ENCODE measurements at places on chromosomes 3 and 15.

DNA sequence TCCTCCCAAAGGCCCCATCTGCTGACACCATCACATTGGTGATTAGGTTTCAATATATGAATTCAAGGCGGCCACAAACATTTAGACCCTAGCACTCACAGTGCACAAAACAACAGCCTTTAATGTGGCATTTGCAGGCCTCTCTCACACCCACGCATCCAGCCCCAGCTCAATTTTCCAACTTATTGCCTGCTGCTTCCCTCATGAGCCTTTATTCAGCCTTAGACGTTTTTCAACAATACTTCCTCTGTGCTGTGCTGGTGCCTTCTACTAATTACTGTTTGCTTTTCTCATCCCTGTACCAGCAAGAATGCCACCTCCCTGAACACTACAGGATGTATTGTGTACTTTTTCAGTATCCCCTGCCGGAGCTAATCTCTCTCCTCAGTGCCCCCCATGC lies 334.6 kb downstream of the GABRB3 start:
- no peaks in the 10 kb centered on the region for H3K4me1 ChIP-seq
- no peak overlapping the region for H3K4me3 ChIP-seq
- DNase-seq, result no peak
- H3K36me3 ChIP-seq, result no peaks in the 10 kb centered on the region

GRCh38 chr3:115547207-115547606 lies 76.1 kb upstream of the GAP43 start:
- no peaks in the 10 kb centered on the region for H3K27me3 ChIP-seq
- no peak overlapping the region for H3K4me3 ChIP-seq
- H3K27ac ChIP-seq, result no peak overlapping the region
- peaks cover 3% of the 10 kb centered on the region for H3K4me1 ChIP-seq
- no peak for DNase-seq
- no peaks in the 10 kb centered on the region for H3K36me3 ChIP-seq

DNA sequence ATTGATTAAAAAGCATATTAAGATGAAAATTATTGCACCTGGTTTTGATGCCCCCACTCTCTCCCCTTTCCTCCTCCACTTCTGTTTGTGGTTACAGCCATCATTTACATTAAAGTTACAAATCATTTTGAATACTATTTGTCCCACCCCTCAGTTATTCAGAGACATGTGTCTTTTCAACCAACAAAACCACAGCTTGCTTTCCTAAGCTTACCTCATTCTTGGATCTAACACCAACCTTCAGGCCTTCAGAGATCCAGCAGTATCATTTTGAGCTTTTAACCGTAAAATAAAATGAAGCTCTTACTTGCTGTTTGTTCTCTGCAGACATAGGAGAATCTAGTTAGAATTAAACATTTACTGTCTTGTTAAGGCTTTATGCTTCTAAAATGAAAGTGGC lies 4.7 kb downstream of the PXYLP1 start:
- peaks cover 12% of the 10 kb centered on the region for H3K36me3 ChIP-seq
- H3K4me3 ChIP-seq, result no peak overlapping the region
- DNase-seq, result no peak
- H3K27ac ChIP-seq, result no peak overlapping the region
- peaks cover 3% of the 10 kb centered on the region for H3K27me3 ChIP-seq

GRCh38 chr3:168073842-168074605 lies 21.7 kb downstream of the GOLIM4 start:
- no peaks in the 10 kb centered on the region for H3K4me1 ChIP-seq
- H3K27ac ChIP-seq, result no peak overlapping the region
- H3K36me3 ChIP-seq, result no peaks in the 10 kb centered on the region

- H3K27me3 ChIP-seq, result peaks cover 3% of the 10 kb centered on the region
- DNase-seq, result no peak
- no peak overlapping the region for H3K4me3 ChIP-seq
- no peak overlapping the region for H3K27ac ChIP-seq
Observed at GRCh38 chr15:92021792-92022191, 168.3 kb downstream of the SLCO3A1 start.

GRCh38 chr3:59245859-59246501 lies 196.2 kb upstream of the CFAP20DC start:
- no peak overlapping the region for H3K4me3 ChIP-seq
- H3K27me3 ChIP-seq, result no peaks in the 10 kb centered on the region
- no peak overlapping the region for H3K27ac ChIP-seq
- no peaks in the 10 kb centered on the region for H3K36me3 ChIP-seq

DNA sequence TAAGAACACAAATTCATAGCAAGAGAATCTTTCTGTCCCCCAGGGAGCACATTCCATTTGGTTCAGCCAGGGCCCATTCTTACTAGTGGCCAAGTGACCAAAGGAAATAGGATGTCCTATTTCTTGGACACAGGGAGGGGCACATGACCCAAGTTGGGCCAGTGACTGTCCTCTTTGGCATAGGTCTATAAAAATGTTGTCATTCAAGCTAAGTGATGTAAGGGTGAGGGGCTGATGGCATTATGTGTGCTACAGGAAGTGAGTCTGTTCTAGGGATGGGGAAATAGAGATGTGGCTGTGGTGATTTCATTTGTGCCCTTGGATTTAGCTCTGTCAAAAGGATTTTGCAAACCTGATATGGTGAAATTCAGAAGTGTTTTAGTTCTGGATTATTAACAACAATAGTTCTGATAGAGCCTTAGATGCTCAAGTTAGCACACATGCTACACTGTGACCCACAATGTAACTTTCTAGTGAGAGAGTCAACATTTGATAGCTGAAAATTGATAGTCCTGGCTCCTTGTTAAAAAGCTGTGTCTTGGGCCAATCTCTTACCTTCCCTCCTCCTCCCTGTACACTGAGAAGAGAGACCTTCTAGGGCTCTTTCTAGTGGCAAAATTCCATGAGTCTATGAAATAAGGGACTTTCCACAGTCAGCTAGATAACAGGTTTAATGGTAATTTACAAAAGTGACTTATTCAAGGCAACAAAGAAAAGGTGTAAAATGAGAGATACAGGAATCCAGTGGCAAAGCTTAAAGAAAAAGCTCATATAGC lies 117.2 kb downstream of the THRB start:
- H3K4me1 ChIP-seq, result no peaks in the 10 kb centered on the region
- H3K4me3 ChIP-seq, result no peak overlapping the region
- DNase-seq, result no peak
- H3K36me3 ChIP-seq, result no peaks in the 10 kb centered on the region

GRCh38 chr3:21433751-21434150 lies 317.3 kb downstream of the ZNF385D start:
- DNase-seq, result no peak
- no peaks in the 10 kb centered on the region for H3K27me3 ChIP-seq
- no peak overlapping the region for H3K27ac ChIP-seq
- H3K4me1 ChIP-seq, result peaks cover 5% of the 10 kb centered on the region
- H3K36me3 ChIP-seq, result no peaks in the 10 kb centered on the region

- no peaks in the 10 kb centered on the region for H3K27me3 ChIP-seq
- no peak within 1 kb of the TSS for H3K27ac ChIP-seq
- no peaks in the 10 kb centered on the region for H3K4me1 ChIP-seq
Observed at GRCh38 chr3:149792452-149793270, at the start of gene ANKUB1. Gene ANKUB1 (minus strand): TSS chr3:149792554. CDS start chr3:149792366, 188 bp downstream.

DNA sequence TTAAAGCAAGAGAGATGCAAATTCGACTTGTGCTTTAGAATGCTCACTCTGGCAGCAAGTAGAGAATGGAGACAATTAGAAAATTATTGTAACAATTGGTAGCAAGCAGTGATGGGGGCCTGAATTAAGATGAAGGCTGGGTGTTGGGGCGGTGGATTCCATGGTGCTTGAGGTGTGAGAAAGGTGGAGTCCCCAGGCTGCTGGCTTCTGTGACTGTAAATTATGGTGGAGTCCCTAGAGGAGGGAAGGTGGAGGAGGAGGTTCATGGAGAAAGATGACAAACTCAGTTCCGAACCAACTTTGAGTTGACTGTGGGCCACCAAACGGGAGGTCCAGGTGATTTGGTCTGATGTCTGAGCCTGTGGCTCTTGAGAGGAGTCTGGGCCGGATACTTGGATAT lies 10.7 kb upstream of the SMAD3 start:
- H3K27me3 ChIP-seq, result no peaks in the 10 kb centered on the region
- H3K27ac ChIP-seq, result no peak overlapping the region
- DNase-seq, result no peak

- peaks cover 69% of the 10 kb centered on the region for H3K36me3 ChIP-seq
- no peaks in the 10 kb centered on the region for H3K27me3 ChIP-seq
- no peak for DNase-seq
- H3K4me3 ChIP-seq, result no peak overlapping the region
Observed at GRCh38 chr3:45923755-45924154, 19.5 kb upstream of the CXCR6 start.

- H3K4me3 ChIP-seq, result no peak overlapping the region
- H3K36me3 ChIP-seq, result peaks cover 4% of the 10 kb centered on the region
- H3K27ac ChIP-seq, result no peak overlapping the region
- DNase-seq, result no peak
- H3K27me3 ChIP-seq, result no peaks in the 10 kb centered on the region
- H3K4me1 ChIP-seq, result no peaks in the 10 kb centered on the region
Observed at GRCh38 chr3:101814835-101815234, 34.5 kb upstream of the NFKBIZ start.

GRCh38 chr15:82942691-82943090 lies 9.8 kb downstream of the HOMER2 start:
- no peak overlapping the region for H3K4me3 ChIP-seq
- H3K36me3 ChIP-seq, result no peaks in the 10 kb centered on the region
- no peaks in the 10 kb centered on the region for H3K4me1 ChIP-seq
- H3K27ac ChIP-seq, result no peak overlapping the region

DNA sequence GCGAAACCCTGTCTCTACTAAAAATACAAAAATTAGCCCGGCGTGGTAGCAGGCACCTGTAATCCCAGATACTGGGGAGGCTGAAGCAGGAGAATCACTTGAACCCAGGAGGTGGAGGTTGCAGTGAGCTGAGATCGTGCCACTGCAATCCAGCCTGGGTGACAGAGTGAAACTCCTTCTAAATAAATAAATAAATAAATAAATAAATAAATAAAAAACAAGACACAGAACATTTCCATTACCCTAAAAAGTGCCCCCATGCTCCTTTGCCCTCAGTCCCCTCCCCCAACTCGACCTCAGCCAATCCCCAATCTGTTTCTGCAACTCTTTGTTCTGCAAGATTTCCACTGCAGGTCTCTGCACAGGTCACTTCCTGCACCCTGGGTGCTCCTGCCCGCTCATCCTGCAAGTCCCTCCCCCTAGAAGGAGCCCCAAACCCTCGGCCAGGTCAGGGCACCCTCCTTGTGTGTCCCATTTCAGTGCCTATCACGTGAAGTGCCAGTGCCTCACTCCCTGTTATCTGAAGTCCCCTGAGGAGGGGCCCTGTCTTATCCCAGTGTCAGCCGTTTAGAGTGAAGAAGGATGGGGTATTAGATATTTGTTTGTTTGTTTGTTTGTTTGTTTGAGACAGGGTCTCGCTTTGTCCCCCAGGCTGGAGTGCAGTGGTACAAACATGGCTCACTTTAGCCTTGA lies 1.1 kb downstream of the FAM240A start:
- no peak overlapping the region for H3K27ac ChIP-seq
- peaks cover 2% of the 10 kb centered on the region for H3K27me3 ChIP-seq
- peaks cover 34% of the 10 kb centered on the region for H3K4me1 ChIP-seq
- no peak for DNase-seq

DNA sequence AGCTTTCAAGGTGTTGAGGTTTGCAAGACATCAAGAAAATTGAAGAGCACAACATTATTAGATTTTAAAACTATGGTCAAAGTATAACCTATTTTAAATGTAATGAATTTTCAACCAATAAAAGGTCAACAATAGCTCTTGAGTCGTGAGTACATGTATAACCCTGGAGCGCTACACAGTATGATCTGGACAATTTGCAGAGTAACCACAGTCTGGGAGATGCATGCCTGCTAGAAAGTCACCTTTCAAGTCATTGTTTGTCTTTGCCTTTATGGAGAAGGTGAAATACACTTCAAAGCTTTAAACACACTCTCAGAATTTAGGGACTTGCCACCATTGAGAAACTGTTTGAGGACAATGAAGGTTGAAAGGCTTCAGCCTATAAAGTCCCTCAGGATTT lies 112.6 kb upstream of the ALCAM start:
- H3K4me1 ChIP-seq, result no peaks in the 10 kb centered on the region
- no peak for DNase-seq
- no peaks in the 10 kb centered on the region for H3K36me3 ChIP-seq
- no peak overlapping the region for H3K27ac ChIP-seq
- no peak overlapping the region for H3K4me3 ChIP-seq

DNA sequence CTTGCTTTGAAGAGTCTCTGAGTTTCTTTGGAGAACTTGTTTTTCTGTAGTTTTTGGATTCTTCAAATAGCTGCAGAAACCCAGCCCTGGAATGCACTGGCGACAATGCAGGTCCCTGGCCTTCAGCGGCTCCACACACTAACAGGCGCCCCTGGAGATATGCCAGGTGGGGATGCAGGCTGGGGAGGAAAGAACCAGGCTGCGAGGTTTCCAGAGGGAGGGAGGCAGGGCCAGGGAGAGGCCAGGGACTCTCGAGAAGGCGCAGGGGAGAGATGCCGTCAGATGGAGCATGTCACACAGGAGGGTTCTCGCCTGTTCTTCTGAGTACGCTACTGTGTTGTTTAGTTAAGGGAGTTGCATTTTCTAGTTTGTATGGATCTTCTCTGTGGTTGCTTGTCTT lies 283.1 kb downstream of the GABRG3 start:
- no peaks in the 10 kb centered on the region for H3K36me3 ChIP-seq
- no peak for DNase-seq
- H3K4me3 ChIP-seq, result no peak overlapping the region
- peaks cover 3% of the 10 kb centered on the region for H3K4me1 ChIP-seq
- H3K27me3 ChIP-seq, result no peaks in the 10 kb centered on the region

GRCh38 chr3:152026033-152026556 lies 152.7 kb downstream of the SUCNR1 start:
- no peaks in the 10 kb centered on the region for H3K36me3 ChIP-seq
- DNase-seq, result peak; percentile 69
- H3K27ac ChIP-seq, result no peak overlapping the region
- no peaks in the 10 kb centered on the region for H3K4me1 ChIP-seq
- no peak overlapping the region for H3K4me3 ChIP-seq

- no peak for DNase-seq
- no peaks in the 10 kb centered on the region for H3K36me3 ChIP-seq
- no peaks in the 10 kb centered on the region for H3K27me3 ChIP-seq
- H3K4me1 ChIP-seq, result no peaks in the 10 kb centered on the region
- H3K4me3 ChIP-seq, result no peak overlapping the region
Observed at GRCh38 chr3:1798711-1799405, 299.8 kb upstream of the CNTN4 start.

DNA sequence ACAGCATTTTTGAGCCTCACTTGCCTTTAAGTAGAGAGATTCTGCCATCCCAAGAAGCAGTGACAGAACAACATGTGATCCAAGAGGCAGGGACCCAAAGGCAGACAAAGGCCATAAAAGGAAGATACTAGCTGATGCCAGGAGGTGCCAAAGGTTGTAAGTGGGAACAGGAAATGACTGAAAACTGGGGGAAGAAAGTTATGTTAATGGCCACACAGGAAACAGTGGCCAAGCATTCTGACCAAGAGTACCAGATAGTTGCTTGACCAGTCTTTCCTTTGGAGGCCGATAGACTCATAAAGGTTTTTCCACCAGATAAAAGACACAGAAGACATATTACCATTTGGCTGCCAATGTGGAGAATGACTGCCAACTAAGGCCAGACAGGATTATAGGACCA lies 274.5 kb upstream of the PEX5L start:
- H3K27me3 ChIP-seq, result no peaks in the 10 kb centered on the region
- H3K27ac ChIP-seq, result no peak overlapping the region
- no peak for DNase-seq
- H3K4me3 ChIP-seq, result no peak overlapping the region
- no peaks in the 10 kb centered on the region for H3K36me3 ChIP-seq

GRCh38 chr3:195013411-195014361 lies 257.3 kb downstream of the XXYLT1 start:
- no peak for DNase-seq
- no peaks in the 10 kb centered on the region for H3K4me1 ChIP-seq
- no peak overlapping the region for H3K27ac ChIP-seq
- H3K4me3 ChIP-seq, result no peak overlapping the region

Data from muscle of leg (tissue), 16 donors.